Suprapubic skin (tissue), 4 donors: ENCODE measurements at places on chromosomes 12 and 14.

- DNase-seq = no peak
Observed at GRCh38 chr12:113262710-113263109, 41.4 kb downstream of the TPCN1 start.

DNA sequence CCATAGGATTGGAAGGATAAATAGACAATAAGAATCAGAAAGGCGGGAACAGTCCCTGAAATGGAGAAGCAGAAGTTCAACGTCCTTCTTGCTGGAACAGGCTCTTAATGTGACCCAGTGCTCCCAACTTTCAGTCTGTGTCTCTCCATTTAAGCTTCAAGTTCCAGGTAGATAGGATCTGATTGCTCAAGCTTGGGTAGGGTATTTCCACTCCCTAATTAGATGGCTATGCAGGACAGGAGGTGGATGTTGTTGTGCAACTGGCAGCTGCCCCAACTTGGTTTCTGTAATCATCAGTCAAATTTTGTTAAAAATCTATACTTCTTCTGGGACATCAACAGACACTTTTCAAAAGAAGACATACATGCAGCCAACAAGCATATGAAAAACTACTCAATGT, 266.2 kb downstream of the C12orf75 start:
- DNase-seq = no peak

- no peak for DNase-seq
Observed at GRCh38 chr12:6916426-6917200, 2.2 kb downstream of the ENO2 start.

GRCh38 chr14:60652674-60653651, 3.7 kb upstream of the SIX1 start:
- no peak for DNase-seq

DNA sequence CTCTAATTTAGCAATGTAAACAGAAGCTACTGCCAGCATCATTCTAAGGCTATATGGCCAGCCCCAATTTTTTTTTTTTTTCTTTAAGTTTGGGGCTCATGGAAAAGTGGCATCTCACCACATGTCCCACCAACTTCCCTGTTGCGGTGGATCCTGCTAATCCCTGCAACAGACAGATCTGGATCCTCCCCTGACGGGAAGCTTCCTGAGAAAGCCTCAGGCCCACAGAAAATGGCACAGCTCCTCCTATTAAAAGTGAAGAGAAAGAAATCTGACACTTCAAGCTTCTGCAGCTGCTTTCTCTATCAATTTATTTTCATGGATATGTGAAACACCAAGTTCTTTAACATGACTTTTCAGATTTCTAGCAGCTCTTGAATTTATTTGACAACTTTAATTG, 433.8 kb upstream of the DCN start:
- no peak for DNase-seq

DNA sequence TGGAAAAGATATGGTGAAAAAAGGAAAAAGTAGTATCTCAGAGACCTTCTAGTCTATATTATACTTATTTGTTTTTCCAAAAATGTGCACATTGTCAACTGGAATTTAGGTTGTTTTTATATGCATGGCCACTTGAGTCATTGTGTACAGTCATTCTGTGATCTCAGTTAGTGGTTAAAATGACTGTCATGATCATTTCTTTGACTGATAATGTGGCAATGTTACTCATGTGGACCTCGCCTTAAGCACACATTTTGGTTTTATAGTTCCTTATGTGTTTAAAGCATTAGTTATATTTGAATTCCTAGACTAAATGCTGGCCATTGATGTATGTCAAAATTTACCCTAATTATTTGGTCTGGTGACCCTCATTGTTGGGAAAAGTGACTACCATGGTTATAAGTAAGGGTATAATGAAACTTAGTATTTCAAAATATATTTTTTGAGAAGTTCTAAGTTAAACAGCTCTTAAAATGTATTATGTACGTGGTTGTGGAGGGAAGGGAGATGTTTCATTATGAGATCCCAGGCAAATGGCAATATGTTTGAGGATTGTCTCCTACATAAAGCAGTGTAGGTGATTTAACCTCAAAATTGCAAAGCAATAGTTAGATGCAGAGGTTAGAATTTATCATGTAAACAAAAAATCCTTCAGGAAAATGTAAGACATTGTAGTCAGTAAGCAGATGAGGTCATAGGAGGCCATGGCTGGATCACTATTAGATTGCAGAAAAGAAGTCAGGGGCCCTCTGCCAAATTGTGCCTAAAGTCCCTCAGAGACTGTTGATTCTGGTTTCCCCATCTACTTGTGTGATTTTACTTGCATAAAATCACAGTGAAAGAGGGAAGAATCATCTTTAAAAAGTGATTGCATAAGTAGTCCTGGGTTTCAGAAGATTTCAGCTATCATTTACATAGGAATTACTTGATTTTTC, 17.5 kb downstream of the PNMA1 start:
- DNase-seq = no peak

DNA sequence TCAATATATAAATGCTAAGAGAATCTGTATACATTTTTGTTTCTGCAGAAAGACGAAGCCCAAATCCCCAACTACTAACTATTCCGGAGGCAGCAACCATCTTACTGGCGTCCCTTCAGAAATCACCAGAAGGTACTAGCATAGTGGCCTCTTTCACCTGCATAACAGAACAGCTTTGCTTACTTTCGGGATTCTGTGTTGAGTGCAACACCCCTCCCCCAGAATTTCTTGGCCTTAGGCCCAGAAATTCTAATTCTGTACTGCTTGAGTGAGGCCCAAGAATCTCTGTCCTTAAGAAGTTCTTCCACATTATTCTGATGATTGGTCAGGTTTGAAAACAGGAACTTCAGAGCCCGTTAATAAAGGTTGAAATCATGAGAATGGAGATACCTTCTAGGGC, 2.9 kb downstream of the SPX start:
- no peak for DNase-seq

DNA sequence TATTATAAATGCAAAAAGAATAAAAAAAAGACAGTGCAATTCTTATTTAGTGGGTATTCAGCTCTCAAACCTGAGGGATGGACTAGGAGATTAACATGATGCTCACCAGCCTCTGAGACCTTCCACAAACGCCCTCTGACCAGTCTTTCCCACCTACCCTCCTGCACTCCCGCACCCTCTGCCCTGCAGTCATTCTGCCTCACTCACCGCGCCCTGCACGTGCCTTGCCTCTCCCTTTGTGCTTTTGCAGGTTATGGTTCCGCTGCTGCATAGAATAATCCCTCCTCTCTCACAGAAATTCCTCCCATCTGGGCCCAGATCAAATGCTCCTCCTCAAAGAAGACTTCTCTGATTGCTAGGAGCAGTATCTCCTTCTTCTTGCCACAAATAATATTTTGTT, 28.5 kb upstream of the TMCC3 start:
- no peak for DNase-seq

GRCh38 chr12:28568118-28568517, 377.9 kb downstream of the CCDC91 start:
- peak; percentile 69 for DNase-seq

GRCh38 chr14:61591862-61592261, 103.5 kb upstream of the HIF1A start:
- no peak for DNase-seq

DNA sequence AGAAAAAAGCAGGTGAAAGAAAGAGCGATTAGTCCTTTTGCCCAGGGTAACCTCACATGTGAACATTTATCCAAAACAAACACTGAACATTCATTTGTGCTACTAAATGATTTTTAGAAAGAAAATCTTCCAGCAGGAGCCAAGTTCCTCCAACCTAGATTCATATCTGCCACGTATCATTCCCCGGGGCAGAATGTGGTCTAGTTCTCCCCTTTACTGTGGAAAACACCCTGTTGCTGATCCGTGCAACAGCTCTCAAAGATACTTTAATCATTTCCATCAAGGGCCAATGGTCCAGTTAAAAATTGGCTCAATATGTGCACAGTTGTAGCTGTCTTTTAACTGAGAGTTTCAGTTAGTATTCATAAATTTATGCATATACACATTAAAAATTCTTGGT, 479.1 kb downstream of the ATP23 start:
- no peak for DNase-seq

- no peak for DNase-seq
Observed at GRCh38 chr12:110170535-110171185, 46.5 kb downstream of the IFT81 start.

GRCh38 chr14:90088176-90088575, 26.4 kb downstream of the KCNK13 start:
- no peak for DNase-seq

DNA sequence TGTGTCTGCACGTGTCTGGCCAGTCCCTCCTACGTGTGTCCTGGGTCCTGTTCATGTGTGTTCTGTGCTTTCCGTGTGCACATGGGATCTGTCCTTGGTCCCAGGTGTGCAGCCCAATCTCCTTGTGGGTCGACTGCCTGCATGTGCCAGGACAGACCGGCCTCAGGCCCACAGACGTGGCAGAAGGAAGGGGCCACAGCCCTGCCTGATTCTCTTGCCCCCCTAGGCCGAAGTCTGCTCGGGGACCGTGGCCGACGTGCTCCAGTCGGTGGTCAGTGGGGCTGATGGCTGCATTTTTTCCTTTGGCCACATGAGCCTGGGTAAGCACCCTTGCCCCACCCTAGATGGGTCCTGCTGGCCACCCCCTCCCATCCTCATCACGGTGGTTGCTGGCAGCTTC, 34.0 kb downstream of the KIF26A start:
- DNase-seq = no peak

DNA sequence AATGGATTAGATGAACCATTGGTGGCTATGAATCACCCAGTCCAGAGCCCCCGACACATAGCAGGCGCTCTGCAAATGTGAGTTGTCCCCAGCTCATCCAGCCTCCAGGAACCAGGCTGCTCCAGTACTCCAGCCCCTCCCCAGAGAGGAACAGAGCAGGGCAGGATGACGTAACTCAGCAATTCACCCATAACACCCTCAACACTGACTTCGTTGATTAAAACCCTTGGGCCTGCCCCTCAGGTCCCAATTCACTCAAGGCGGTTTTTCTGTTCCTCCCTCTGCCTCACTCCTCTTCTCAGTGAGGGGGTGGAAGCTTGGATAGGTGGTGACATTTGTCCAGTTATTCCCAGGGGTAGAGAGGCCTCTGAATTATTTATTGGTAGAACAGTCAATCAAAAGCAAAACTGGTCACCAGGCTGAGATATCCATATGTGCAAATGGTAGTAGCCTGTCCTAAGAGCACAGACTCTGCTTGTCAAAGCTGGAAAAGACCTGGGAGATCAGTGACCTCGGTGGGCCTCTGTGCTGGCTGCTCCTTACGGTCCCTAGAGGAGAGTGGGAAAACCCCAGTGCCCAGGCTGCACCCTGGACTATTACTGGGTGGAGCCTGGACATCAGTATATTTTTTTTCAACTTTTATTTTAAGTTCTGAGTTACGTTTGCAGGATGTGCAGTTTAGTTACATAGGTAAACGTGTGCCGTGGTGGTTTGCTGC, 97.0 kb downstream of the CMKLR1 start:
- DNase-seq = peak; percentile 44

DNA sequence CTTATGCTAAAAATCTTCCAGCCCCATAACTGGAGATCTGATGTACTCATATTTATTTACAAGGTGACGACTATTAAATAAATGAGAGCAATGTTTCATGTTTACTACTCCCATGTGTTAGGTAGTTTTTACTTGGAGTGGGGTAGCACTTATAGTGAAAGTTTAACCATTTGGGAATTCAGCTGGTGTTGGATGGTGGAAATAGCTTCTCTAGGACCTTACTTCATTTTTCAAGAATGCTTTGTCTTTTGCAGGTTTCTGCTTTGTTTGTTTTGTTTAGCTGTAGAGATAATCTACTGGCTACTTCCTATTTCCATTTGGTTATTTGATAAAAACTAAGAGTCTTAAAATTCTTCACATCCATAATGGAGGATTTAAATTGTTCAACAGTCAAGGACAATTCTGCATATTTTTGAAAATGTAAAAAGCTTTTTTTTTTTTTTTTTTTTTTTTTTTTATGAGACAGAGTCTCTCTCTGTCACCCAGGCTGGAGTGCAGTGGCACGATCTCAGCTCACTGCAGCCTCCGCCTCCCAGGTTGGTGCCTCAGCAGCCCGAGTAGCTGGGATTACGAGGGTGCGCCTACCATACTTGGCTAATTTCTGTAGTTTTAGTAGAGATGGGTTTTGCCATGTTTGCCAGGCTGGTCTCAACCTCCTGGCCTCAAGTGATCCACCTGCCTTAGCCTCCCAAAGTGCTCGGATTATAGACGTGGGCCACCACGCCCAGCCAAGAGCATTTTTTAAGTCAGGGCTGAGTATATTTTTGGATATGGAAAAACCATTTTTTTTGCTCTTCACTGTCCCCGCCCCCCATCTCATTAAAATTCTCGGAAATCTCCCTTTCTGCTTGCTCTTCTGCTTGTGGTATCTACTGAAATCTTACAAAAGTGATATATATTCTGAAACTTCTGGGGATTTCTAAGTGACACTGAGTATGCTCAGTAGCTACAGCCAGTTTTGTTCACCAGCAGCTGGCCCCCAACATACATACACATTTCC, 1.4 kb upstream of the ABCD2 start:
- DNase-seq = no peak

DNA sequence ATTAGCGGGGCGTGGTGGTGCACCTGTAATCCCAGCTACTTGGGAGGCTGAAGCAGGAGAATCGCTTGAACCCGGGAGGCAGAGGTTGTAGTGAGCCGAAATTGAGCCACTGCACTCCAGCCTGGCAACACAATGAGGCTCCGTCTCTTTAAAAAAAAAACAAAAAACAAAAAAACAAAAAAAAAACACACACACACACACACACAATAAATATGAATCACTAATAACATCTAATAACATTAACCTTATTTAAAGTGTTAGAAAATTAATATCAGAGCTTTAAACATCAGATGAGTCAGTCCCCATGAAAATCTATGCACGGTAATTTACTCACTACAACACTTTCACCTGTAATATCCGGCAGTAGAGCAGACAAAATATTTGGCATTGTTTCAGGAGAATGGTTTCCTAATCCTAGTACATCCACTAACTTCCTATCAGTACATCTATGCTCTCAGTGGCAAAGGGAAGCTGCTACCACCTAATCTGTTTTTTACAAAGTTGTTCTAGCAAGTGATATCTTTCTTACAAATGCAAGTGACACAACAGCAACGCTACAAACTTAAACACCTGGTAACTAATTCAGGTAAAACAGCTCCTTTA, 36.2 kb downstream of the MED13L start:
- DNase-seq = no peak
